ENCODE measurements at places on chromosomes 12 and 14. TPM values are rescaled to one million over a fixed set of nuclear protein-coding genes. Genes with fewer than 3 reads are reported as not detected.
A peak's percentile ranks its signal among the peaks of the same experiment; 100 is the strongest.

GRCh38 chr12:104480012-104480411 is 23.3 kb downstream of the CHST11 start:
- DNase-seq, result no peak

DNA sequence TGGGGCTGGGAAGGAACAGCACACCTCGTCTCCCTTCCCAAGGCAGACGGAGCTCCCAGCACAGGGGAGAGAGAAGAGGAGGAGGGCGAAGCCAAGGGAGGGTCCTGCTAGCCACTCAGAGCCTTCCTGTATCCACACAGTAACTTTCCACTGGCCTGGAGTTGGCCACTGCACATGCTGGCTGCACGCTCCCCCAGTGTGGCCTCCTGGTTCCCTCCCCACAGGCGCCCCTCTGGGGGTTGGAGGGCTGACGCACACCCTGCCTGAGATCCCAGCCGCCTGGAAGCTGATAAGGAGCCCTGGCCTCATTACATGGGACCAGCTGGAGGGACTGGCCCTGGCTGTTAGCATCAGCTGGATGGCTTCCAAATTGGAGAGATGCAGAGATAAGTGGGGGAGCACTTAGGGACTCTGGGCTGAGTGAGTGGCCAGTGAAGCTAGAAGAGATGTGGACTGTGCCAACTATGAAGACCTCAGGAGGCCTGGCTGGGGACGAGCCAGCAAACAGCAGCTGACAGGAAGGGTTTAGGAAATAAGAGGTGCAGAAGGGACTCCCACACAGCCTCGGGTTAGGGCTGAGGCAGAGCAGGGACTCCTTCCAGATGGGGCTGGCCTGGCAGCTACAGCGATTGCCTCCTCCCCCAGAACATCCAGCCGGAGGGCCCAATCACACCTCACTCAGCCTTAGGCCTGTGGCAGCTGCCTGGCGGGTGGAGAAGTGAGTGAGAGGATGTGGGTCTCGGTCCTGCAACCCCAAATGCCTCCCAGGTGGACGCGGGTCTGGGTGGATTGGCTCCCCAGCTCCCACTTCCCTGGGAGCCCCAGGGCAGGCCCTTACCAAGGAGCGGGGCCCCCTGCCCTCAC is 26.3 kb upstream of the BCDIN3D start:
- DNase-seq, result no peak

DNA sequence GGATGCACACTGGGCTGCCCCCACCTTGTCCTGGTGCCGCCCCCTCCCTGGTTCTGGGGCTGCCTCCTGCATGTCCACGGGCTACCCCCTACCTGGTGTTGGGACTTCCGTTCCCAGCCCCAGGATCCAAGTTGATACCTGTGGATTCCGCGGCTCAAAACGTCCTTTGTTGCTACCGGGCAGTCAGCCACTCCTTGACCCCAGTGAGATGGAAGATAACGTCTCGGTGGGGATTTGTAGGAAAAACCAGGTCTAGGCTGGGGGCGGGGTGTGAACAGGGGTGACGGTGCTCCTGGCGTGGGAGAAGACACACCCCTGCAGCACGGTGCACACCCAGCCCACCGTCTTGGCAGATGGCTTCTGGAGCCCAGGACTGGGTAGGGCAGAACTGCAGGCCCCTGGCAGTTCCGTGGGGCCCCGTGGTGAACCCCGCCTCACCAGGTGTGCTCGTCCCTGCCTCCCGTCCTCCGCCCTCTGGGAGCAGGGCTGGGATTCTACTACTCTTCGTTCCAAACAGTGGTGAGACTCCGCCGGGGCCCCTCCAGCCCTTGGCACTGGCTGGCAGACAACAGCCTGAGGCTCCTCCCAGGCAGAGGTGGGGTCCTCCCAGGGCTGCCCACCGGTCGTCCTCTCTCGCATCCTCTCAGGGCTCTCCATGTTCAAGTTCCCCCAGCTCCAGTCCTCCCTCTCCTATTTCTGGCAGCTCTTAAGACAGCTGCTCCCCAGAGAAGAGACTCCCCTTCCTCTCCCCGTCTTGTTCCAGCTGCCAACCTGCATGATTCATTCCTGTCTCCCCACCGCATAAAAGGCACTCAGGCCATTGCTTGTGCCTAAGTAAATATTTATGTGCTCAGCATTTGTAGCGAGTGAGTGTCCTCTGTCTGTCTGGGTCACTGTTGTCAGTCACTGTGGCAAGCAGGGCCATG is 75.5 kb downstream of the FBXL14 start:
- peak; percentile 93 for DNase-seq

GRCh38 chr14:88129306-88130056 is 124.5 kb downstream of the GPR65 start:
- no peak for DNase-seq

CMKLR1 gene
- not detected for total RNA-seq

GRCh38 chr14:101133068-101133467 is 229.5 kb upstream of the RTL1 start:
- DNase-seq, result no peak

GRCh38 chr12:90909069-90909770 is 45.8 kb downstream of the CCER1 start:
- peak; percentile 46 for DNase-seq

- no peak for DNase-seq
These were observed 80.3 kb downstream of the PAPOLA start for GRCh38 chr14:96582411-96582961.

GRCh38 chr14:40525314-40525713 is 1081.4 kb upstream of the LRFN5 start:
- DNase-seq, result no peak

DNA sequence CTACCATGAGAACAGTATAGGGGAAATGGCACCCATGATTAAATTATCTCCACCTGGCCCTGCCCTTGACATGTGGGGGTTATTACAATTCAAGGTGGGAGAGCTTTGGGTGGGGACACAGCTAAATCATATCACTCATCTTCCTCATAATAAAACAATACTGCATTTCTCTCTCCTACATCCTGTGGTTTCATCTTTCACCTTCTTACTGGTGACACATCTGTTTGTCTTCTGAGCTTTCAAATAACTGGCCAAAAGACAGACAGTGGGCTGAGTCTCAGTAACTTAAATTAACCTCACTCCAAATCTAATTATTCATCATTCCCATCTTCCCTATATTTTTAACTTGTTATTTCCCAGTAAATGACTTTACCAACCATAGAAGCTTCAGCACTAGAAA is 729.7 kb upstream of the USP15 start:
- DNase-seq, result peak; percentile 64

NAV3 gene
- total RNA-seq, result 19.5 TPM

- DNase-seq, result no peak
These were observed 179.7 kb upstream of the PLXNC1 start for GRCh38 chr12:93968536-93969285.

KRT6A gene
- 4,990 TPM for total RNA-seq

DNA sequence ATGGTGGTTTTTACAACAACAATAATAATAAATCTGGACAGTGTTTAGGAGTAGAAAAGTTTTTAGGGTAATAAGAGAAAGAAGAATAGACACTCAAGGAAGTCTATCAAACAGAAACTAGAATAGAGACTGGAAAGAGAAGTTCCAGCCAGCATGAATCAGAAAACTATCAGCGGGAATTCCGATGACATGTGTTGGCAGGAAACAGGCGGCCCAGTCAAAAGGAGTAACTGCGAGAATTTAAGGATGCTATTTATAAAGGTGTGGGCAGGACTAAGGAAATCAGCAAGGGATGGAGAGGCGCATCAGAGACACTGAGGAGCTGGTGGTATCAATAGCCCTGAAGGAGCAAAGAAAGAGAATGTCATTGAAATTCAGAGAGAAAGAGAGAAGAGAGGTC is 89.9 kb downstream of the TBX5 start:
- DNase-seq, result no peak

DNA sequence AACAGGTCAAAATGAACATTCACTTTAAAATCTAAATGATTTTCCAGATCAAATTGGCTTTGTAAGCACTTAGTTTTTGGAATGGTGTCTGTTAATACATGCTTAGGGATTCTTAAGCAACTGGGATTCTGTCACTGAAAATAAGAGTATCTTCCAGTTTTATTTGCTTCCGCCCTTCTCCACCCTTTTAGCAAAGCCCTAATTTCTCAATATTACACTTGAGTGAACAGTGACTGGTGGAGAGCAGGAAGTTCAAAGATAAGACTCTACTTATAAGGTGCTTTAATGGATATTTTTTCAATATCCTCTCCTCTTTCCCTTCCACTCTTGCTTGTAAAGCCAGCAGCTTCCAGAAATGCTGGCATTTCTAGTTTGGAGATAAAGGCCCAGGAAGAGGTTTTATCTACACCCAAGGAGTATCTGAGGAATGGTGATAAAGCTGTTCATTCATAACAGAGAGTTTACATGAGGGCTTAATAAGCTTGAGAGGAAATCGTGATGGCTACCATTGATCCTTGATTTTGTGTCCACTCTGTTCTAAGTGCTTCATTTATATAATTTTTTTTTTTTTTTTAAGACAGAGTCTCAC is 265.9 kb upstream of the PRICKLE1 start:
- DNase-seq, result no peak

DNA sequence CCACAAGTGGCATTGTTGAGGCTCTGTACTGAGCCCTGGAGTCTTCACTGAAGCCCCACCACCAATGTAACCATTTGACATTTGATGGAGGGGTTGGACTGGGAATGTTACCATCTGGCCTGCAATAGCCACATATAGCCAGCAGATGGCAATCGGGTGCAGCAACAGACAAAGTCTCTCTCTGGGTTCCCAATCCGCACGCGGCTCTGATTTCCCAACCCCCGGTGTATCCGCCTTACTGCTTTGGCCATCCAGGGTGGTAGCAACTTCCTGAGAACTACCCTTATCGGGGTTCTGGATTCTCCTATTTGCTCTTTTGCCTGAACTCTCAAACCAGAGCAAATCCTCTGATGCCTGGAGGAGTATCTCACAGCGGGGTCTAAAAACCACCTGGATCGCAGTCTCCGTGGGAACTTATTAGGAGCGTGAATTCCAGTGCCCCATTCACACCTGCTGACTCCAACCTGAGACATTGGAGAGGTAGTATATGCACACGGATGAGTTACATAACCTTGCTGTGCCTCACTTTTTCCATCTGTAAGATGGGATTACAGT is 14.2 kb downstream of the VRTN start:
- peak; percentile 58 for DNase-seq

MANSC4 gene
- total RNA-seq, result not detected

GALNT16 gene
- 0.67 TPM for total RNA-seq

All from mammary epithelial cell (primary cell).